H4 (cell line): ENCODE measurements at places on chromosomes 4 and X. TPM values are rescaled to one million over a fixed set of nuclear protein-coding genes. Genes with fewer than 3 reads are reported as not detected.

Gene STK32B
- 13.2 and 16.8 TPM in 2 replicates for total RNA-seq

Gene USP26
- not detected in 2 replicates for total RNA-seq

Gene ITIH6
- not detected in 2 replicates for total RNA-seq

Gene HUWE1
- 63.2 and 72.9 TPM in 2 replicates for total RNA-seq

Gene DDX53
- total RNA-seq: not detected in 2 replicates

Gene TCP11X2
- 1.3 TPM in 1 of 2 replicates, not detected in the other for total RNA-seq

Gene TEX11
- not detected in 2 replicates for total RNA-seq

Gene ANKRD17
- total RNA-seq: 31.6 and 33.1 TPM in 2 replicates

Gene RBBP7
- total RNA-seq: 165 and 175 TPM in 2 replicates

DNA sequence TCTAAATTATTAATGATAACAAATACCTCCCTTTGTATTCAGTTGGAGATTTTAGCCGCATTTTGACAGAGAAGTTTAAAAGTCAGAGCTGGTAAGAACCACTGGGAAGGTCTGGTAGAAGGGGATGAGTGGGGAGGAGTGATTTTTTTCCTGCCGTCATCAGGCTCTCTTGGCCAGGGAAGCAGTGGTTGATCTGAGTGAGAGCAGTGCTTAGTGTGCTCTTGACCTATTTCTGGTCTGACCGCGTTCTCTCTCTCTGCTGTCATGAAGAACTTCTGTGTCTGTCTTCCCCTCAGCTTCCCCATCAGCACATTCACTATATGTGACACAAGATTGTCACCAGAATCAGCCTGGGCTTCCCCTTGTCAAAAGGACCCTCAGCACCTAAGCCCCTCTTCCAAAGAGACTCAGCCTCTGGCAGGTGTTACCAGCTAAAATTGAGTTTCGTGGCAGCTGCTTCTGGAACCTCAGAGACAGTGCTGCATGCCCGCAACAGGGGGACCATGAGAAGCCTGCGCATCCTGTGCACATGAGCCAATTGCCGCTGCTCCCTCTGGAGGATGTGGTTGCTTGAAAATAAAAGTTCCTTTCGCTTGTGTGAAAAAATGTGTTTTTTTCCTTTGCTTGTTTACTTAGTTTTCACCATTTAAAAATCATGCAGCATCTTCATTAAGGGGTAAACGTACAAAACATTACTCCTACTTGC is 268.9 kb downstream of the C4orf33 start:
- no peak for DNase-seq

GRCh38 chr4:11537846-11538245 is 109.2 kb upstream of the HS3ST1 start:
- DNase-seq: no peak

DNA sequence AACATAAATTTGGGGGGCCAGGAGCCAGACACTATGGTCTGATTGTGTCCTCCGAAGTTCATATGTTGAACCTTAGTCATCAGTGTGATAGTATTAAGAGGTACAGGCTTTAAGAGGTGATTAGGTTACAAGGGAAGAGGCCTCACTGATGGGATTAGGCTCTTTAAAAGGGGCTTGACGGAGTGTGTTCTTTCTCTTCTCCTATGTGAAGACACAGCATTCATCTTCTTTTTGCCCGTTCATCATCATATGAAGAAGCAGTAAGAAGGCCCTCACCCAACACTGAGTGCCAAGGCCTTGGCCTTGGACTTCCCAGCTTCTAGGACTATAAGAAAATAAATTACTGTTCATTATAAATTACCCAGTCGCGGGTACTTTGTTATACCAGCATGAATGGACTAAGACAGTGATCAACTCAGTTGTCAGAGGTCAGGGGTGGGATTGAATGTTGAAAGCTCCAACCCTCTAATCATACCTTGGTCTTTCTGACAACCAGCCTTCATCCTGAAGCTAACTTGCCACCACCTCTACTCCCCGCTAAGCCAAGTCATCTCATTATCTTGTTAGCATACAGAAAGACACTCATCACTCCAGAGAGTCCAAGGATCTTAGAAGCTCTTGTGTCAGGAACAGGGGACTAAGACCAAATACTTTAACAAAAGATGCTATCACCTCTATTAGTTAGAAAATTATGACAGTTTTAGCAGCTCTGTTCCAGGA is 543.4 kb upstream of the DIPK2B start:
- DNase-seq: no peak

GRCh38 chr4:52979020-52979419 is 116.9 kb downstream of the RASL11B start:
- peak; percentile 13 for DNase-seq

DNA sequence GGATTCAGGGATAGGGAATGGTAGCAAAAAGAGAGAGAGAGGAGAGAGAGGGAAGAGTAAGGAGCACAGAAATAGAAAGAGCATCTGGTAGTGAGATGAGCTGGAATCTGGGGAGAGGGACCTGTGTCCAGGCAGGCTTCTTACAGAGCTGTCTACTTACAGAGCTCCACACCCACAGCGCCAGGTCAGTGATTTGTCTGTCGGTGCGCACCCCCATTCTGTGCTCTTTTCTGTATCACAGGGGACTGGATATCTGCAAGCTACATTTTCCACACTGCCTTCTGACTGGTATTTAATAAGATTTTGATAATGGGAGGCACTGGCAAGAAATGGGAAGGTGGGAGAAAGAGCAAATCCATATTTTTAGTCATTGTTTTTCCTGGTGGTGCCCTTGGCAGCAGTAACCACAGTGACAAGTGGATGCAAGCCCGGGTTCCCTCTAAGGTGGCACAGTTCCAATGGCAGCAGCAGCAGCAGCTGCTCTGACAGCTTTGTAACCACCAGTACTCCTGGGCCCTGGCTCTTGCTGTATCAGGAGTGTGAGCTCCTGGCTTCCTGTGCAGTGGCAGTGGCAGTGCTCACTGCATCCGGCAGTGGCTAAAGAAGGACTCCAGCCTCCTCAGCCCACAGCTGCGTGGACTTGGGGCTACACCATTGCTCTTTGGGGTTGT is 300.5 kb downstream of the TRIML1 start:
- DNase-seq: peak; percentile 72

GRCh38 chr4:21885770-21886169 is 62.8 kb downstream of the KCNIP4 start:
- no peak for DNase-seq

DNA sequence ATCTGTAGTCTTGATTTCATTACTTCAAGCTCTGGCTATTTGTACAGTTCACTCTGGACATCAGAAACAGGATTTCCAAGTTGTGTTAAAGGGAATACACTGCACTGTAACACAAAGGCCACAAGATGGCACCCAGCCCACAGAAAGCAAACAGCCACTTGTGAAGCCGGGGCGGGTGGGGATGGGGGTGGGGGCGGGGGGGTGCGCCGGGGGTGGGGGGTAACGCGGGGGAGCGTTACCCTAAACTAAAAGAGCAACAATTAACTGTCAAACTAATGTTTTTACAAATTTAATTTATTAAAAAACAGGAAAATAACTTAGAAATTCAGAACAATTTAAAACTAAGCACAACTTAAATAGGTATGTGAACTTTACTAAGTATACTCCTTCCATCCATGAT is 27.3 kb downstream of the PRDX4 start:
- DNase-seq: peak; percentile 46

DNA sequence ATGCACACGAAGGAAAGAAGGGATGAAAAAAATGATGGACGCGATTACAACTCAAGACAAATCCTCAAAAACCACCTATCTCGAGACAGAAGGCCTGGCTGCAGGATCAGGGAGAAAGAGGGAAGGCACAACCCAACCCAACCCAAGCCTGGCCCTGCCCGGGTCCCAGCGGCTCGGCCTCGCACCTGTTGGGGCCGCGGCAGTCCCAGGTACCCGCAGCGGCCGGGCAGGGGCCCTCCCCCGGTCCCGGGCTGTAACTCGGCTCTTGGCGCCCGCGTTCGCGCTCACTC is 464 bp downstream of the RASGEF1B start:
- DNase-seq: no peak

DNA sequence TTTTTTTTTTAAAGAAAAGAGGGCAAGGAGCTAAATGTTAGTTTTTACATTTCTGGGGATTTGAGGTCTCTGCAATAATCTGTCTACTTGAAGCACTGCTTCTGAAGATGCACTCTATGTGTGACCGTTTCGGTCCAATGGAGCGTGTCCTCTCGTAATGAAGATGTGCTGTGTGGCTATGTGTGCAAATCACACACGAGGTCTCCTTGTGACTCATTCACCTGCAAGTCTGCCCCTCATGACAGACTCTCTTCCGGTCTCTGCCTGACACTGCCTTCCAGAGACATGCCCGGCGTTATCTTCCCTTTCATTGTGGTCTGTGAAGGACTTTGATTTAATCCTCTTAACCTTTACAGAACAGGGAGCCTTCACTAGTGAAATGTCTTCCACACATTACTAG is 84.3 kb downstream of the TRAM1L1 start:
- DNase-seq: no peak

DNA sequence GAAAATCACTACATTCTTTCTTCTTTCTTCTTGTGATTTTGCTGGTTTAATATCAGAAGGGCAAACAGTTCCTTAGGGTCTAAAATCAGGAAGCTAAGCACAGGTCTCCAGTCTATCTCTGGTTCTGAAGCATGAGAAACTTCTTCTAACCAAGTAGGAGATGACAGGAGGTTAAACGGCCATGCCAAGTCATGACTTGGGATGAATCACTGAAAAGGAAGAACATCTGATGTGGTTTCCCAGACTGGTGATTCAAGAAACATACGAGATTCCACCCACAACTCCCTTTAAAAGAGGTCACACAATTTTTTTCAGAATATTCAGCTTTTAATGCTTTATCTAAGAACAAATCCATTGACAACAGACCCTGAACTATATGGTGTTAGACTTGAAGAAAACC is 684.0 kb upstream of the PRKX start:
- peak; percentile 26 for DNase-seq

DNA sequence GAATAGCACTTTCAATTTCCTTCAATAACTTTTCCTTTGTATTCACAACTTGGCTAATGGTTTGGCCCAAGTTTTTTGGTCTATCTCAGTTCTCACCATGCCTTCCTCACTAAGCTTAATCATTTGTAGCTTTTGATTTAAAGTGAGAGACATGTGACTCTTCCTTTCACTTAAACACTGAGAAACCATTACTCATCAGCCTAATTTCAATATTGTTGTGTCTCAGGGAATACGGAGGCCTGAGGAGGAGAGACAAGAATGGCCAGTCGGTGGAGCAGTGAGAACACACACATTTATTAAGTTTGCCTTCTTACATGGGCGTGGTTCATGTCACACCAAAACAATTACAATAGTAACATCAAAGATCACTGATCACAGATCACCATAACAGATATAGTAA is 56.7 kb downstream of the TSPAN5 start:
- DNase-seq: no peak

GRCh38 chr4:184136525-184136924 is 81.1 kb downstream of the ENPP6 start:
- no peak for DNase-seq

DNA sequence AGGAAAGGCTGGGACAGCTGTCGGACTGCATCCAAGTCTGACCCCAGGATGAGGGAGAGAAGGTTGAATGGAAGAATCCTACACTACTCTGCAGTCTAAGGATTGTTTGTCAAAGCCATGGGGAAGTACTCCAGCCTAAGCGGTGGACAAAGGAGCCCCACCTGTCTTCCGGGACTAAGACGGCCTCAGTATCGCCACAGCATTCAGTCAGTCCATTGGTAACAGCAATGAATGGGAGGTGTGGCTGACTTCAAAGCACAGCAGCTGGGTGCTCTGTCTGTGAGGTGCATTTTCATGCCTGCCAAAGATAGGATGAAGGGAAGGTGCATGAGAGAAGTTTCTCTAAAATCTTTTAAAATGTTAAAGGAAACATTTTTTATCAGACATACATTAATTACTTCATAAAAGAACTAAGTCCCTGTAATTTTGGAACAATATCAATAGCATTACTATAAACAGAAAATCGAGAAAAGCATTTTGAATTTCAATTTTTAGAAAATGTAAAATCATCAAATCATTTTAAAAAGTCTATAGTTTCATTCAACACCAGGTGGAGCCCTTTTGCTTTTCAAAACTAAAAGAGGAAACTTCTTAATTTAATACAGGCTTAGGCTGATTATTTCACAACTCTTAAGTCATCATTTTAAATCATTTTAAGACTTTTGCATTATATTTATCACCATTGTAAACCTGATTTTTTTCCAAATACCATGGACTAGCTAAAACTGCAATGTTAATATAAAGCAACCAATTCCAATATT is 27.6 kb upstream of the INTU start:
- DNase-seq: no peak

- DNase-seq: no peak
Observed at GRCh38 chrX:153473126-153473525, 2.8 kb upstream of the HAUS7 start.

DNA sequence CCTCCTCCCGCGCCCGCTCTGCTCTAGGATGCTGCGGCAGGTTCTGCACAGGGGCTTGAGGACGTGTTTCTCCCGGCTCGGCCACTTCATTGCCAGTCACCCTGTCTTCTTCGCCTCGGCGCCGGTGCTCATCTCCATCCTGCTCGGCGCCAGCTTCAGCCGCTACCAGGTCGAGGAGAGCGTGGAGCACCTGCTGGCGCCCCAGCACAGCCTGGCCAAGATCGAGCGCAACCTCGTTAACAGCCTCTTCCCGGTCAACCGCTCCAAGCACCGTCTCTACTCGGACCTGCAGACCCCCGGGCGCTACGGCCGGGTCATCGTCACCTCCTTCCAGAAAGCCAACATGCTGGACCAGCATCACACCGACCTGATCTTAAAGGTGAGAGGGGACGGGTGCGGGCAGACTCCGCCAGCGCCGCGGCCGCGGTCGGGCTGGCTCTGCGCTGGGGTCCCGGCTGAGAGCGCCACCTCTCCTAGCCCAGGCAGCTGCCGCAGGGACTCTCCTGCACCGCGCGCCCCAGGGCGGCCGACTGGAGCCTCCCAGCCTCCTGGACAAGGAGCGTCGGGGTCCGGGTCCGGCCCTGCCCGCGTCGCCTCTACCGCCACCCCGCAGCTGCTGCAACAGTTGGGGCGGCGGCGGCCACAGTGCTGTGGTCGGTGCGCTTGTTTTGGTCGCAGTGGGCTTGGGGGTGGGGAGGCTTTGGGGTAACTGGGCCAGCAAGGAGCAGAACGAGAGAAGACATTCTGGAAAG is at the start of gene PTCHD1:
Gene PTCHD1 (plus strand): TSS at position 2 of the 752 bp plus-strand sequence. CDS start 27 bp downstream, at position 29.
- DNase-seq: no peak

DNA sequence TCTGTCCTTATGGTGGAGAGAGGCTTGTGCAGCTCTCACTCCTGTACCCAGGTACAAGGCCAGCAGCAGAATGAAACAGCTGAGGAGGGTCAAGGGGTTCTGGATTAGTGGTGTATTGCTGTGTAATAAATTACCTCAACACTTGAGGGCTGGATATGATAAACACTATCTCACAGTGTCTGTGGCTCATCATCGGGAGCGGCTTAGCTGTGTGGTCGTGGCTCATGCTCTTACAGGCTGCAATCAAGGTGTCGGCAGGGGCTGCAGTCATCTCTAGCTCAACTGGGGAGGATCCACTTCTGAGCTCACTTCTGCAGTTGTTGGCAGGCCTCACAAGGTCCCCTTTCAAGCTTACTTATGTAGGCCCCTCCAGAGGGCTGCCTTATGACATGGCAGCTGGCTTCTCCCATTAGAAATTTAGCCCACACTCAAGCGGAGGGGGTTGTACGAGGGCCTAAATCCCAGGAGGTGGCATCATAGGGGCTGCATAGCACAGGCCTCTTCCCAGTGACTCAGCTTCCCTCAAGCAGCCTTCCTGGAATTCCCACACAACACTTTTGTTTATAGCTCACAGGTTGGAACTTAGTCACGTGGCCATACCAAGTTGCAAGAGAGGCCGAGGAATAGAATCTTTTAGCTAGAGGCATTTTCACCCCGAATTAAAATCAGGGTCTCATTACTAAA is 148.2 kb upstream of the RPS6KA3 start:
- DNase-seq: peak; percentile 13

- no peak for DNase-seq
Observed at GRCh38 chr4:108941904-108942430, 179.1 kb upstream of the ETNPPL start.
